ENCODE measurements at places on chromosomes 3 and 15.

DNA sequence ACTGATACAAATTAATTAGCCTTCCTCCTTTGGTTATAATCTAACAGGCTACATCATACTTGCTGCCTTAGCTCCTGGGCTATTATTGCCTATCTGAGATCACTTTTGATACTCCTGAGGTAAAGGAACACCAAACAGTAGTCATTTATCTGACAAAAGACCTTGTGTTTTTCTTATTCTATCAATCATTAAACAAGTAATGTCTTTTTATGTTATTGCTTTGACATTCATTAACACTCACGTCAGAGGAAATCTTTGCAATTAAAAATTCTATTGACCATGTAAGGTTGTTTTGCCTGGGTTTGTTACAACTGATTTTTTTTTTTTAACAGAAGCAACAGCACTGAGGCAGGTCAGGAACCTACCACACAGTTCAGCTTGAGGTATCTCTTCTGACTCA lies 366.3 kb downstream of the MECOM start:
- DNase-seq, result no peak

DNA sequence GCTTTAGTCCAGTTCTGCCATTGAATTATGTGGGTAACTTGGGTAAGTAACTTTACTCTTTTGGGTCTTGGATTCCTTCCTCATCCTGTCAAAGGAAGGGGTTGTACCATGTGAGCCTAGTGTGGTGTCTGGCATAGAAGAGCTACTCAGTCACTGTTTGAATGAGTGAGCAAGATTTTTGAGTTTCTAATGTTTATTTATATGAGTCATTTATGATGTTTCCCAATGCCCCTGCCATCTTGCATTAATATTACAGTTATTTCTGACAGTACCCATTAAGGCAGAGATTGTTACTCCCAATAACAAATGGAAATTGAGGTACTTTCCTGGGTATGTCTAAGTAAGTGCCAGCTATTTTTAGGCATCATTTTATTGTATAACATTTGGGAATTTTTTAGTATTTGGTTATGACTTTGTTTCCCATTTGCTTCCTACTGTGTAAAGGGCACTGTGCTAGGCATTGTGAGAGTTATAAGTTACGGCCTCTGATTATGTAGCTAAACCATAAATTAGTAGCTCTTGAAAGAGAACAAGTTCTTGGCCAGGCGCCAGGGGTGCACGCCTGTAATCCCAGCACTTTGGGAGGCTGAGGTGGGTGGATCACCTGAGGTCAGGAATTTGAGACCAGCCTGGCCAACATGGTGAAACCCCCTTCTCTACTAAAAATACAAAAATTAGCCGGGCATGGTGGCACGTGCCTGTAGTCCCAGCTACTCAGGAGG lies 23.5 kb downstream of the NR1D2 start:
- no peak for DNase-seq

- no peak for DNase-seq
Measured at GRCh38 chr3:86695752-86696151, 295.2 kb downstream of the VGLL3 start.

- no peak for DNase-seq
Measured at GRCh38 chr15:38459480-38459879, 5.6 kb downstream of the FAM98B start.

GRCh38 chr3:45573591-45573990 lies 21.0 kb upstream of the LIMD1 start:
- DNase-seq, result no peak

GRCh38 chr3:32946973-32947788 lies 4.3 kb upstream of the CCR4 start:
- DNase-seq, result no peak

- no peak for DNase-seq
Measured at GRCh38 chr3:73805435-73805834, 180.7 kb upstream of the PDZRN3 start.
